ENCODE measurements at places on chromosomes 13 and 19.

- no peak for DNase-seq
Observed at GRCh38 chr19:41083516-41083915, 4.7 kb upstream of the CYP2A13 start.

GRCh38 chr13:44231786-44232516, 141.7 kb upstream of the SERP2 start:
- no peak for DNase-seq

DNA sequence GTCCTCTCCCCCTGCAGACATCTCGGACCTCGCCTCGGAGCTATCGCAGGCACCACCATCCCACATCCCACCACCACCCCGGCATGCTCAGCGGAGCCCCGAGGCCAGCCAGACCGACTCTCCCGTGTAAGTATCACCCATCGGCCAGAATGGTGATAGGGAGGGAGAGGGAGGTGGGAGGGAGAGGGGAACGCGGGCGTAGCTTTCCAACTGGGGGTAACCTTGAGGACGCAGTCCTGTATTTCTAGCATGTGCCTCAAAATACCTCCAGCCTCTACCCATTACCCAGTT, 26.1 kb downstream of the TJP3 start:
- no peak for DNase-seq

- DNase-seq: no peak
Observed at GRCh38 chr13:55869648-55870047, 1271.1 kb upstream of the PRR20A start.

GRCh38 chr19:14004619-14005348, 1.3 kb downstream of the RFX1 start:
- no peak for DNase-seq

DNA sequence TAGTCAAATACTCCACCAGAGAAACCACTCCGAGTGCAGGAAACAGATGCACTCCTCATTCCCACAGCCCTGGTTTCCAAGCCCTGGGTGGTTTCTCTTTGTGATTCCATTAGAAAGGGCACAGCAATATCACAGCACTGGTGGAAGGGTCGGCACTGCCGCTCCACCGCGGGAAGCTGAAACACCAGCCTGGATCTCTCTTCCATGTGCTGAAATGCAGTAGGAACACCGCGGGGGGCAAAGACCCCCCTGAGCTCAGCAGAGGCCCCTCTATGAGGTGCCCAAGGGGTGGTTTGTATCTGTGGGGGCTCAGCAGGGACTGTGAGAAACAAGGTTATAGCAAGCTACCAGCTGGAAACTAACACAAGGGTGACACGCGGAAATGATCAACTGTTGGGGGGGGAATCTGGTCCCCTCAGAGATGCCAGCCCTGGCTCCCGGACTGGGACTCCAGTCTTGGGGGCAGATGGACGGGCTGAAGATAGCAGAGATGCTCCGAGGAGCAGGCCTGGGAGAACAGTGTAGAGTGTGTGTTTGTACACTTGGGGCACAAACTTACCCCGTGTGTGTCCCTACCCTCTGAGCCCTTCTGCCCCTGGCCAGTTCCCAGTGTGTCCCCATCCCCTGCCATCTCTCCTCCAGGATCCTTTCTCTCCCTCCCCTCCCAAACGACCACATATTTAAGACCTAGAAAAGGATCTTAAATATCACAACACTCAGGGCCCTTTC, 1.8 kb downstream of the ZFR2 start:
- no peak for DNase-seq

DNA sequence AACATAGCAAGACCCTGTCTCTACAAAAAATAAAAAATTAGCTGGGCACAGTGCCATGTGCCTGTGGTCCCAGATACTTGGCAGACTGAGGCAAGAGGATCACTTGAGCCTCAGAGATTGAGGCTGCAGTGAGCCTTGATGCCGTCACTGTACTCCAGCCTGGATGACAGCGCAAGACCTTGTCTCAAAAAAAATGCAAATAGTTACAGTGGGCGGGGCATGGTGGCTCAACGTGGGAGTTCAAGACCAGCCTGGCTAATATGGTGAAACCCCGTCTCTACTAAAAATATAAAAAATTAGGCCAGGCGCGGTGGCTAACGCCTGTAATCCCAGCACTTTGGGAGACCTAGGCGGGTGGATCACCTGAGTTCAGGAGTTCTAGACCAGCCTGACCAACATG, 8.5 kb downstream of the PGLS start:
- DNase-seq: no peak

DNA sequence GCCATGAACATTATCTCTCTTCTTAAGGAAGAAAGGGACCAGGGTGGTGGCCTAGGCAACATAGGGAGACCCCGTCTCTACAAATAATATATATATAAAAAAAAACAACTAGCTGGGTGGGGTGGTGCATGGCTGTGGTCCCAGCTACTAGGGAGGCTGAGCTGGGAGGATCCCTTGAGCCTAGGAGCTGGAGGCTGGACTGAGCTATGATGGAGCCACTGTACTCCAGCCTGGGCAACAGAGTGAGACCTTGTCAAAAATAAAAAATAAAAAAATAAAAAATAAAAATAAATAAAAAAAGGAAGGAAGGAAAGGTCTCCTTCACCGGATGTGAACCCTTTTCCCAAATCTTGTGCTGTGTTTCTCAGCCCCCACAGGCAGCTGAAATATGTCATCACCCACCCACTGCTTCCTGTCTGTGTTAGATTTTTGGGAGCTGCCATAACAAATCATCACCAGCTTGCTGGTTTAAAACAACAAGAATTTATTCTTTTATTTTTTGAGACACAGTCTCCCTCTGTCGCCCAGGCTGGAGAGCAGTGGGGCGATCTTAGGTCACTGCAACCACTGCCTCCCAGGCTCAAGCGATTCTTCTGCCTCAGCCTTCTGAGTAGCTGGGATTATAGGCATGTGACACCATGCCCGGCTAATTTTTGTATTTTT, 9.5 kb upstream of the TSPAN16 start:
- no peak for DNase-seq

- no peak for DNase-seq
Observed at GRCh38 chr13:25840931-25841330, 210.9 kb downstream of the SHISA2 start.
